ENCODE measurements at places on chromosomes 2 and 18. TPM values are rescaled to one million over a fixed set of nuclear protein-coding genes. Genes with fewer than 3 reads are reported as not detected.

DNA sequence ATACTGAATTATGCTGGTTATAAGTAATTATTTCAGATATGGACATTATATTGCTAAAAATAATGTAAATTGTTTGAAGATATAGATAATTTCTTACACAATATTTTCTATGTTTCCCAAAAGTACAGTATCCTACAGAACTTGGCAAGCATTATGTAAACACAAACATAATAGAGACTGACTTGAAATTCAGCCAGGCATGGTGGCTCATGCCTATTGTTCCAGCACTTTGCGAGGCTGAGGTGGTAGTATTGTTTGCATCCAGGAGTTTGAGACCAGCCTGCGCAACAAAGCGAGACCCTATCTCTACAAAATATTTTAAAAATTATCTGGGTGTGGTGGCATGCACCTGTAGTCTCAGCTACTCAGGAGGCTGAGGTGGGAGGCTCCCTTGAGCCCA, 1300.5 kb upstream of the DDX18 start:
- no peak for DNase-seq

DNA sequence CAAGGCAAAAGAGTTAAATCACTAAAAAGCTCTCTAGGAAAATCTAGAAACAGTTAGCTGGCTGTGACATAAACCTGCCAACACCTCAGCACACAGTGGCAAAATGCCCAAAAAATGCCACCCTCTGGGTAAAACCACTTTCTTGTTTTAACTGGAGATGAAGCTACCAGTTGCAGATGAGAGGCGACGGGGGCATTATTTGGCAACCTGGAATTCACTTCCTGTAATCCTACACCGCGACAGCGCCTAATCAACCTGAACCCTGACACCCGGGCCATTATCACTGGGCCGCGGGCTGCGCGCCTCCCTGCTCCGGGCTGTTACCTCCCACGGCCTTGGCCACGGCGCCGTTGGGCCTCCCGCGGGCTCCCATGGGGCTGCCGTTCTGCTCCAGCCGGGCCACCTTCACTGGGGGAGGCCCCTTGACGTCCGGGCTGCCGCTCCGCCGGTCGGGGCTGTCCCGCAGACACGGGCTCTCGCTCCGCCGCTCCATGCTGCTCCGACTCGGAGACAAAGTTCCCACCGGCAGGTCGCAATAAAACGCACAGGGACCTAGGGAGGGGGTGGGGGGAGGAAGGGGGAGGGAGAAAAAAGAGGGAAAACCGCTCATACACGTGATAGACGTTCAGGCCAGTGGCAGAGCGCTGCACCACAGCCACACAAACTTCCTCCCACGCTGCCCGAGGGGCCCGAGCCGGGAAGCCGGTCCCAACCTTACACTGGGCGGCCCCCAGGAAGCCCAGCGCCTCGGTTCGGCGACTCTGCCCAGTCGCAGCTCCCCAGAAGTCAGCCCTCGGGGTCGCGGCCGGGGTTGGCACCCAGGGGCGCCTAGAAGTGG, 2.0 kb downstream of the SATB2 start:
- DNase-seq, result no peak

GRCh38 chr2:40440835-40441234, 11.1 kb downstream of the SLC8A1 start:
- no peak for DNase-seq

DNA sequence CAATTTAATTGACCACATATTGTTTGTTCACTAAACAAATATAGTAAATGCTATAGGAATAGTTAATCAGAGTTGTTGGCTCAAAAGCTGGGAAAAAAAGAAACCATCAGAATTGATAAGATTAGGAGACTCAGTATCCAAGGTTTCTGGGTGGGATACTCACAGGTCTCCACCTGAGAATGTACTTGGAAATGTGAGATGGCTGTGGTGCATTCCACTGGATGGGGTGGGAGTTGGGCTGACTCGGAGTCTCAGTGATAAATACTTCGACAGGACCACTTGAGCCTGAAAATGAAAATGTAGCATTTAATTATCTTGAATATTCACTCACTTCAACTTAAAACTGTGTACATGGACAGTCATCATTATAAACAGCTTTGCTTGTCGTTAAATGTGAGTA, 21.2 kb downstream of the FN1 start:
- DNase-seq, result no peak

GRCh38 chr18:63440219-63440618, 17.9 kb upstream of the VPS4B start:
- no peak for DNase-seq

GRCh38 chr2:217494557-217494956, 508.2 kb downstream of the TNS1 start:
- DNase-seq, result no peak

DNA sequence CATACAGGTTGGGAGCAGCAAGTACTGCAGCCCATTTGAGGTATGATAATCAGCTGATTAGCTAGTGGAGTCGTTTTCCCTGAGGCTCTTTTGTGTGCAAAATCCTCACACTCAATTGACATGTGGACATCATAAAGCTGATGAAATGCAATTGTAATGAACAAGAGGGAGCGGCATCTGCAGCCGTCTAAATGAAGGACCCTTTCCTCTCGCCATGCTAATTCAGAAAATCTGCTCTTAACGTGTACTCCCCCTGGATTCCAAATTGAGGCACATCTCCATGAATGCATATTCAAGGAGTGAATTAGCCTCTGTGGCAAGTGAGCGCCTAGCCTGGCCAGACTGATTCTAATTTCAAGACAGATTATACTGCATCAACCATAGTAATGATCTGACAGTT, 260.9 kb upstream of the ATP5MC3 start:
- DNase-seq, result no peak

GRCh38 chr2:32718752-32719151, 90.9 kb downstream of the TTC27 start:
- DNase-seq, result no peak

DNA sequence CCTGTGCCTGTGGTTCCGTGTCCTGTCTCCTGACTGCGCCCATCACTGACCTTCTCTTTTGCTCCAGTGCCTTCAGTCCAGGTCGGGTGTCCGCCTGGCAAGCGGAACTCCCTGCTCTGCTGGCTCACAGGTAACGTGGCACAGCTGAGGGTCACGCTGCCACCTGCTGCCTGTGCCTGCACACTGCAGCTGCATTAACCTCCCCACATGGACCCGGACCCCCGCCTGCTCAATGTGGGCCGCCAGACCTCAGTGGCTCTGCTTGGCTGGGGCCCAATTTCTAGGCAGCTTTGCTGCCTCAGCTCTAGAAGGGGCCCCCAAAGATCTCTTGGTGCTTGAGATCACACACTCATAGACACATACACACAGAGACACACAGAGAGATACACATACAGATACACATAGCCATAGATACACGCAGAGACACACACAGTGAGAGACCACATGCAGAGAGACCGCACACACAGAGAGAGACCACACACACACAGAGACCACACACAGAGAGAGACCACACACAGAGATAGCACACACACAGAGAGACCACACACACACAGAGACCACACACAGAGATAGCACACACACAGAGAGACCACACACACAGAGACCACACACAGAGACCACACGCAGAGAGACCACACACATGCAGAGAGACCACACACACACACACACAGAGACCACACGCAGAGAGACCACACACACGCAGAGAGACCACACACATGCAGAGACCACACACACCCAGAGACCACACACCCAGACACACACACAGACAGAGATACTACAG, 14.9 kb upstream of the CNNM3 start:
- peak; percentile 77 for DNase-seq

DNA sequence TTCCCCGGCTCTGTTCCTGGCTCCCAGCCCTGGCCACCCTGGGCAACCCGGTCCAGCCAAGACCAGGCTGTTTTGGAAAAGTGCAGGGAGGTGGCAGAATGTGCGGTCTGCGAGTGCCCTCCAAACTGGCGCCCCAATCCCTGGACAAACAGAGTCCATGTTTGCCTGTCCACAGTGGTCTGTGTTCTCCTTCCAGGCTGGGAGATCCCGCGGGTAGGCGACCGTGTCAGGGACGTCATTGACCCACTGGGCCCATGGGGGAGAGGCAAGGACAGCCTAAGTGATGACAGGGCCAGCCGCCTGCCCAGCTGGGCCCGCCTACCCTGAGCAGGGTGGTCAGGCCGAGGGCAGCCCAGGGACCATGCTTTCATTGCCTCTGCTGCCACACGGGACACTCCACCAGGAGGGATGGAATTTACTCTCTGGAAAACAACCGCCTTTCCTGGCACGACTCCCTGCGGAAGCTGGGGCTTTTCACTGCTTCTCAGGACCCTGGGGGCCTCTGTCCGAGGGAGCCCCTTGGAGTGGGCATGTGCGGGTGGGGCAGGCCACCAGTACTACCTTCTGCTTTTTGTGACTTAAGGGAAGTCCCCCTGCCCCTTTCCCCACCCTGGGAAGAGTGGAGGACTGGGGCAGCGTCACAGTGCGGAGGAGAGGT, 20.1 kb downstream of the CYP26B1 start:
- DNase-seq, result no peak

GRCh38 chr2:38152035-38152434, 76.1 kb upstream of the CYP1B1 start:
- no peak for DNase-seq

DNA sequence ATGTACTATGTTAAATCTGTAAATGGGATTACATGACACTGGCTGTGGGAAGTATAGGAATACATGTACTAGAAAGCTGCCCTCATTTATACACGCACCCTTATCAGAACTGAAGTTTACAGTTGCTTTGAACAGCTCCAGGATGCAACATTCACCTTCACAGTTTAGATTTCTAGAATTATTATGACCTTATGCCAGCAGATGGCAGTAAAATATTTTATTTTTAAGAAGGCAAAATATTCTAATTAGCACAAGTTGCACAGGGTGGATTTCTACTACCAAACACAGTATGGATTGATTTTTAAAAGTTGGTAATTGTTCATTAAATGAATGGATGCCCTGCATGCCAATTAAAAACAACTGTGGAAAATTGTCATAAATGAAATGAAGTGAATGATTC, 670.4 kb downstream of the KCNJ3 start:
- DNase-seq, result peak; percentile 28

- DNase-seq, result peak; percentile 91
Measured at GRCh38 chr2:111121828-111122630, 1.3 kb downstream of the BCL2L11 start.

DNA sequence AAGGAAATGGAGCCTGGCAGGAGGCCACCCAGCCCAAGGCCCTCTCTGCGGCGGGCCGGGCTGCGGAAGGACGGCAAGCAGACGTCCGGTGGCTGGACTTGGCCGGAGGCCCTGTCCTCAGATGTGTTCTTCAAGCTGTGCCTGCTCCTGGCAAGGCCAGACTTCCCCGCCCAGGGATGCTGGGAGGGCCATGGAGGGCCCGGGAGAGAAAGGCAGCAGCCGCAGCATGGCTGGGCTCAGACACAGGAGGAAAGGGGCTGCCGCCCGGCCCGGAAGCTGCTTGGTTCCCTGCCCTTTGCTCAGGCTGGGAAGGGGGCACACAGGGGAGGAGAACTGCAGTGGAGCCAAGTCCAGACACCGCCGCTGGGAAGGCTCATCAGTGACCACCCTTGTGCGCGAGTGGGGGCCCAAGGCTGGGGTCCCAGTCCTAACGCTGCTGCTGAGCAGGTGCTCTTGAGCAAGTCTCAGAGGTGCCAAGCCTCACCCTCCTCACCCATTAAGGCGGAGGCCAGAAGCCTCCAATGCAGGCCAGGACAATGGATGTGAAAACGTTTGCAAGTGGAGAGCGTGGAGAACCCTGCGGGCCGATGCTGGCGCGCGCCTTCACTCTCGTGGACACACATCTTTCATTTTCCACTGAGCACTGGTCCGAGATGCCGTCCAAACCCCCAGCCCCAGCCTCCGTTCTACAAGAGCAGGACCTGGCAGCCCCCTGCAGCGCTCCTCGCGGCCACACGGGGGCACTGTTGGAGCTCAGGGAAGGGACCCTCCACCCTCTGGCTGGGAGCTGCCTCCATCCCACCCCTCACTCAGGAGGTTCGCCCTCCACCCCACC, 7.9 kb downstream of the CROCC2 start:
- peak; percentile 87 for DNase-seq

- DNase-seq, result no peak
Measured at GRCh38 chr2:146652311-146652710, 1192.5 kb upstream of the ACVR2A start.

GRCh38 chr18:75173125-75173432, 35.9 kb downstream of the PTGR3 start:
- peak; percentile 37 for DNase-seq

DNA sequence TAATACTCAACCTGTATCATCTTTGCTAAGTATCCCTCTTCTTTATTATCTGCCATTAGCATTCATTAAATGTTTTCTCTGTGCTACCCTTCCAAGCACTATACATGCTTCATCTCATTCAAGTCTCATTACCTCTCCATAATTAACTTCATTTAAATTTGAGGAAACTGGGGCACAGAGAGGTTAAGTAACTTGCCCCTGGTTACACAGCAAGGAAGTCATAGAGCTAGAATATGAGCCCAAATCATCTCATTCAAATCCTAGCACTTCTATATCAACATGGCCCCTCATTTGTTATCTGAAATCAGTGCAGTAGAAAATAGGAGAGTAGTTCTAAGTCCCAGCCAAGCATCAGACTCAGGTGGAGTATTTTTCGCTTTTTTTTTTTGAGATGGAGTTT, 4.4 kb downstream of the MRPL35 start:
- DNase-seq, result no peak

- no peak for DNase-seq
Measured at GRCh38 chr18:79693561-79694205, 14.1 kb downstream of the CTDP1 start.

GRCh38 chr2:74877781-74878433, 44.0 kb downstream of the HK2 start:
- DNase-seq, result no peak

GRCh38 chr2:59181347-59181746, 940.2 kb upstream of the FANCL start:
- no peak for DNase-seq

The PMAIP1 gene
- 14.3 TPM for total RNA-seq

The ZNF804A gene
- 0.05 TPM for total RNA-seq

The REG1B gene
- not detected for total RNA-seq

The GALR1 gene
- total RNA-seq, result not detected

The ODC1 gene
- 111 TPM for total RNA-seq

The PLCL1 gene
- total RNA-seq, result 0.51 TPM

The SERPINB7 gene
- not detected for total RNA-seq

The TMEM178A gene
- total RNA-seq, result not detected

The SERPINB3 gene
- total RNA-seq, result 0.17 TPM

The DLGAP1 gene
- 0.17 TPM for total RNA-seq

The MARCHF7 gene
- total RNA-seq, result 193 TPM

The HOXD8 gene
- total RNA-seq, result 30.3 TPM

The FRZB gene
- 0.68 TPM for total RNA-seq

The DSG4 gene
- not detected for total RNA-seq

The CPS1 gene
- 0.85 TPM for total RNA-seq
